Bronchial epithelial cell (primary cell): ENCODE measurements at places on chromosomes 1 and 21. TPM values are rescaled to one million over a fixed set of nuclear protein-coding genes. Genes with fewer than 3 reads are reported as not detected.
A peak's percentile ranks its signal among the peaks of the same experiment; 100 is the strongest.

Gene PLPPR5
- not detected in 2 replicates for total RNA-seq

Gene RSPO1
- total RNA-seq: not detected in 2 replicates

DNA sequence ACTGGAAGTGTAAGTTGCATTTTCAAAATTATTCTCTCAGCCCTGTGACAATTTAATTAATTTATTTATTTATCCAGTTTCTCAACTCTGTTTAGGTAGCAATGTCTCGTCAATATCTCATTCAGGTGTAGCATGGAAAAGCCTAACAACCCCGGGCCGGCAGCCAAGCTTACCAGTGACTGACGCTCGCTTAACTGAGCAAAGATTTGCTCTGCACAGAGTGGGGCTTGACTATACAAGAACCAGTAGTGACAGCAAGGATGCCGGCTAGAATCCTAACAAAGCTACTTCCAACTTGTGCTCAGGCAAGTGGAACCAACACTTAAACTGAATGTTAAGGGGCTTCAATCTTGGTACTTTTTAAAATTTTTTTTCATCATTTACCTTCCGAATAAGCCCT is 80.9 kb upstream of the ESRRG start:
- peak; percentile 5 for DNase-seq

DNA sequence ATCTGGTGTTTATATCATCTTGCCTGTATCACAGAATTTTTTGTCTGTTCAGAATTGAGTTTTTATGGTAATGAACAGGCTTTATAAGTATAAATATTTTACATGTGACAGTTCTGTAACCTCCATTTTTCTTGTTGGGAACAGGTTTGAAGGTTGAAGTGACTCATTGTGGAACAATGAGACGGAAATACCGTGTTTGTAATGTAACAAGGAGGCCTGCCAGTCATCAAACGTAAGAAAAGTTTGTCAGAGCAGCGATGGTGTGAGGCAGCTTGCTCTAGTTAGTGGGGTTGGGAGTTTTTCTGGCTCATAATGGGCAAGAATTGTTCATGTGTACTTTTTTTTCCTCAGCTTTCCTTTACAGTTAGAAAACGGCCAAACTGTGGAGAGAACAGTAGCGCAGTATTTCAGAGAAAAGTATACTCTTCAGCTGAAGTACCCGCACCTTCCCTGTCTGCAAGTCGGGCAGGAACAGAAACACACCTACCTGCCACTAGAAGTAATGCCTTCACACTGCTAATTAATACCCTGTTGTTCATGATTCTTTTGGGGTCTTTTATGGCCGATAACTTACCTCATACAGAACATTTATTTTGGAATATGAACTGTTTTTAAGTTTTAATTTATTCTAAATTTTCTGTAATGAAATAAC is 75.2 kb upstream of the TEKT2 start:
- DNase-seq: peak; percentile 92
